Neural crest cell (in vitro differentiated cells): ENCODE measurements at places on chromosomes 6 and 20. TPM values are rescaled to one million over a fixed set of nuclear protein-coding genes. Genes with fewer than 3 reads are reported as not detected.

DNA sequence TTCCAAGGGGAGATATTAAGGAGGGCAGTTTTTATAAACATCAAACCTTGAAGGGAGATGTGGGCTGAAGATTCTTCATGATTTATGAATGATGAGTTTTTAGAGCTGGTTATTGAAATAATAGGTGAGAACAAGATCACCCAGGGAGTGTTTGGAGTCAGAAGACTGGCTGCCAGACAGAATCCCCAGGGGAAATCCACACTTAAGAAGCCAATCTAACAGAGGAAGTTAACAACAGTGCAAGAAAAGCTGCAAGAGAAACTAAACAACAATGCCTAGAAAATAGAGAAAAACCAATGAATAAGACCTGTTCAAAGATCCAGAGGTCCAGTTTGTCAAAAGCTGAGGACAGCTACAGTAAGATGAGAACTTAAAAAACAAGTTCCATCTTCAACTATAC is 167.9 kb upstream of the MAN1A1 start:
- DNase-seq = no peak

GRCh38 chr6:112153926-112154607 is 66.7 kb downstream of the FAM229B start:
- DNase-seq = no peak

DNA sequence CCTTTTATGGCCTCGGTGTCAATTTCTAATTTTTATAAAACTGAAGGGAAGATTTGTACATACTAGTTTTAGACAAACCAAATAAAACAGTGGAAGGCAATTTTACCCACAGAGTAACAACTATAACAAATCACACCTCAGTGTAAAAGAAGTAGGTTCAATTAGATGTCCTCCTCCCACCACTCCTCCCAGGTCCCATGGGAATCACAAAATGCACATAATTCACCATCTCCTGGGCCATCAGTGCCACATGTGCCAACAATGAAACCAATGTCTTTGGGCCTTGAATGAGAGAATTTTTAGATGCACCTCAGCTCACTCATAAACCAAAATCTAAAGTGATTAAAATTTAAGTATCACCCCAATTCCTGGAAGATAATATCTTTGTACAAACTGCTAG is 267.8 kb downstream of the BTBD9 start:
- DNase-seq = no peak

- DNase-seq = no peak
These were observed 418.4 kb downstream of the CD109 start for GRCh38 chr6:74114428-74114827.

- DNase-seq = no peak
These were observed 4.0 kb downstream of the FUCA2 start for GRCh38 chr6:143507358-143508145.

GRCh38 chr6:137896647-137897046 is 29.6 kb downstream of the TNFAIP3 start:
- no peak for DNase-seq

DNA sequence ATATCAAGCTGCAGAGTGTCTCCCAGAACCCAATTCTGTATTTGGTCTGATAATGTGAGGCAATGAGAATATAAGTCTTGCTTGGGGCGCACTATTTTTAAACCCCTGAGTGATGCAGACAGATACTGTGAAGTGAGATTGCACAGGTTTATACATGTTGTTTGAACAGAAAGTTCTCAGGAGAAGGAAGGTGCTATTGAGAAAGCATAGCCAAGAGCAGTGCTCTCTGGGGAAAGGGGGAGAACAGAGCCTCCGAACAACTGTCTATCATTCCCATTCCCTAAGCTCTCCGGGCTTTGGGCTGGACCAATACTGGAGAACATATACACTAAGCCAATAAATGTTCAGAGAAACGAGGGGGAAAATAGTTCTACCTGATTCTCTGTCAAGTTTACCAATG is 75.8 kb downstream of the PERP start:
- no peak for DNase-seq

DNA sequence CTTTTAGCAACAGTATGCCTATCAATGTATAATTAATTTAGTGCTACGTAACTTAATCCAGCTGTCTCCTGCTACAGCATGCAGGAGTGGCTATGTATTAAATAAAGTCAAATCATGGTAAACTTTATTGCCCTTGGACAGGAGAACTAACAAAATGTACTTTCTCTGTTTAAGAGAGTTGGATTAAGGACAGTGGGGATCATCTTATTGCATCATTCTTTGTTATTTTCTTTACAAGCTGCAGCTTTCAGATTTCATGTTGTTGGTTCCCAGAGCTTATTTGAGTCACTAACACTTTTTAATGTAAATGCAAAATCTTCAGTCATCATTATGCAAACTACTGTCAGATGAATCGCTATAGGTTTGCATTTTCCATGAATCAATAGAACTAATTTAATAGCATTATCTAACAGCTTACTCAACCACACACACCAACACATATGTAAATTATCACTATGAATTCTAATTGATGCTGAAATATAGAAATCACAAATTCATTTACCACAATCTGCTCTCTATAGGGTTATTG is 424.7 kb downstream of the MMUT start:
- no peak for DNase-seq

- no peak for DNase-seq
These were observed 1.8 kb upstream of the TTLL2 start for GRCh38 chr6:167323111-167323510.

DNA sequence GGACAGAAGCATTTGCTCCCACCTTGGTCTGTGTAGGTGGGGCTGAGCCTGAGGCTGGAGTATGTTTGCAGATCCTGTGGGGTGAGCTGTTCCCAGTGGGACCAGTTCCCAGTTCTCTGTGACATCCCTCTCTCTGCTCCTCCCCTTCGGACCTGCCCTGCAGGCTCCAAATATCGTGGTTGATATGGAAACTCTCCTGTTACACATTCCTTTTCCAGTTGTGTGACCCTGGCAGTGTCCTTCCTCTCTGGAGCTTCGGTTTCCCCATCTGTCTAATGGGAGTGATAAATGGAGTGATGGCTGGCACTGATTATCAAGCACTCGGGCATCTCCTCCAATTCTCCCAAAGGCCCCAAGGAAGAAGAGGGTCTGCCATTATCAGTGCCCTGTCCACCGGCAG is 15.7 kb upstream of the TGM2 start:
- DNase-seq = no peak

- no peak for DNase-seq
These were observed at the start of gene DEFB123 for GRCh38 chr20:31440012-31440659. Gene DEFB123 (plus strand): TSS chr20:31440632. CDS start chr20:31440699, 67 bp downstream.

- DNase-seq = no peak
These were observed 38.7 kb upstream of the SLC17A4 start for GRCh38 chr6:25715794-25716193.

DNA sequence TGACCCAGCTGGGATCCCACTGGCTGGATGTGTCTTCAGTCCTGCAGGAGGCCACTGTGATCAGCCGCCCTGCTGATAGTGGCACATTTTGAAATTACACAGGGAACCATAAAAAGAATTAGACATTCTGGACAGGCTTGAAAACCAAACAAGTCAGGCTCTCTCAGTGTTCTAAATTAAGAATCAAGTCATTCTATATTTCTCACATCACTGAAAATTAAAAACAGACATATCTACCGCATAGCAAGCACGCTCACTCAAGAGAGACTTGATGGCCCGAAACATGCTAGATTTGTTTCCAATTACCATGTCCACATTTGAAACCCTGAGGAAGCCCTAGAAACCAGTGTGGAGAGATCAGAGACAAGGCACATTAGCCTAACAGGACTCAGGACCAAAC is 57.7 kb downstream of the NFATC2 start:
- DNase-seq = no peak

- no peak for DNase-seq
These were observed 5.9 kb downstream of the HCRTR2 start for GRCh38 chr6:55180258-55180657.

- no peak for DNase-seq
These were observed 74.2 kb downstream of the TAF4 start for GRCh38 chr20:61991476-61991875.

- DNase-seq = peak; percentile 77
These were observed 392.7 kb upstream of the MAN1A1 start for GRCh38 chr6:119742188-119742803.

- DNase-seq = no peak
These were observed 119.8 kb downstream of the COL12A1 start for GRCh38 chr6:75085931-75086635.

DNA sequence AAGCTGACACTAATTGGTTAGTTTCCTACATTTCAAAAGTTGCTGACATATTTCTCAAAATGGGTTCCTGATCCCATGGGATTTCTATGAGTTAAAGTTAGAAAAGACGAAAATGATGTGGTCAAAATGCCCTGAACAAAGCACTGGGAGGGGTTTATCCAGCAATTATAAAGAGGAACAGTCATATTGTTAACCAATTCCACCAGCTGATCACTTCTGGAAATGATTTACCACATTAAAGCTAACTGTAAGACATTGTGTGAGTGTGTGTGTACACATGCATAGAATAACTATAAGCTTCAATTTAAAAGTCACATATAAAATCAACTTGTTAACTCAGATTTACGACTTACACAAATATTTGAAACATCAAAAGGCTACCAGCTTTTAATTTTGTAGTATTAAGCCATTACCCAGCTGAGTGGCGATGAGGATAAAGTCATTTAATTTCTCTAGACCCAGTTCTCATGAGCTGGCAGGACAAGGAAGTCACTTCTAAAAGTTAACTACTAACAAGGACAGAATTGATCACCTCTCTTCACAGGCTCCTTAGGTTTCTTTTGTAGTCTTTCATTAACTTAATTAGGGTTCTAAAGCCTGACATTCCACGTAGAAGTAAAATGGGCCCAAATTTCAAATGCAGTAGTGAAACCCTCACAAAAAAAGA is 40.4 kb downstream of the MAN1A1 start:
- no peak for DNase-seq

DNA sequence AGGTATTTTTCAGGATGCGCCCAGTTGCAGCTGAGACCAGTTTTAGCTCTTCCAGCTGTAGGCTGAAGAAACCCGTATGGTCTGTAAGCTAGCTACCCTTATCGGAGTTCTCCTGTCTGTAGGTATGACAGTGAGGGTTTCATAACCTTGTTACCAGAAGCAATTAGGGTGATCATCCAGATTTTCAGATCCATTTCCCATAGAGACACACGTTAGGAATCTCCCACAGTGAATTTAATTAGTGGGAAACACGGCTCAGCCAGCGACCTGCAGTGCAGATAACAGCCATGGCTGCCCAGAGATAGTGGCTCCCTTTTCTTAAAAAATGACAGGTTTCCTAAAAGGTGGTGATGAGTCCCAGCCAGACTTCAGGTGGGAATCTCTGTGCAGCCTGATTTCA is 111.1 kb downstream of the BTBD3 start:
- DNase-seq = no peak

- DNase-seq = no peak
These were observed 221.5 kb downstream of the PREX1 start for GRCh38 chr20:48606172-48606840.

GRCh38 chr6:37310966-37311365 is 42.8 kb upstream of the RNF8 start:
- DNase-seq = no peak

- DNase-seq = no peak
These were observed 18.8 kb downstream of the ARHGAP18 start for GRCh38 chr6:129691043-129691640.

DNA sequence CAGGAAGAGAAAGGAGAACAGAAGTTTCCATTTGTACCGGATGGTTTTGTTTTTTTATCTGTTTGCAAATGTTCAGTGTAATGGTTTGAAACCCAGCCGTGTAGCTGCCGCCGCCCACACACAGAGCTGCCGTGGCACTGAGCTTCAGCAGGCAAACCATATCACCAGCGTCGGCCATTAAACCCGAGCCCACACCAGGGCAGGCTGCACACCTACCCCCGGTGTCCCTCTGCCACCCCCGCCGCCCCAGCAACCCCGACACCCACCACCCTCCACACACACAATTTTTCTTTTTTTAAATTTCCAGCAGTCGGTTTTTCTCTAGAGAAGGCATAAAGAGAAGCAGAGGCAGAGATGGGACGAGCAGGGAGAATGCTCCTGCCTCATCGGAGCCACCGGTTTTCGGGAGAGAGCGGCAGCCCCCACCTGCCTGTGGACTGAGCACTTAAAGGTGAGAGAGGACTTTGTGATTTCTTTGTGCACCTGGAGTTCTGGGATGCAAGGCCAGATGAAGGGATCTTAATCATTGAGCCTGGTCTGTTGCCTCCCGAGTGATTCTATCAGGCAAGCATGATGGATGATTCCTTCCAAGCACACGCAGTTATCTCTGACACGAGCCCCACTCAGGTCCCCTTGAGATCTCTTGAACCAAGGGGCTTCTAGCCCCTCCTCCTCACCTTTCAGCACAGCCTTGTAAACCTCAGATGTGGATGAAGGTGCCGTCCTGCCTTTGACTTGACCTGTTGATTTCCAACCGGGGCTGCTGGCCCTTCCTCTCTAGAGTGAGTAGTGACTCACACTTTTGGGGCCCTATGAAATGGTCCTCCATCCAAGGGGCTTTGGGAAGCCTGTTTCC is 17.5 kb upstream of the ZNF831 start:
- DNase-seq = no peak

DNA sequence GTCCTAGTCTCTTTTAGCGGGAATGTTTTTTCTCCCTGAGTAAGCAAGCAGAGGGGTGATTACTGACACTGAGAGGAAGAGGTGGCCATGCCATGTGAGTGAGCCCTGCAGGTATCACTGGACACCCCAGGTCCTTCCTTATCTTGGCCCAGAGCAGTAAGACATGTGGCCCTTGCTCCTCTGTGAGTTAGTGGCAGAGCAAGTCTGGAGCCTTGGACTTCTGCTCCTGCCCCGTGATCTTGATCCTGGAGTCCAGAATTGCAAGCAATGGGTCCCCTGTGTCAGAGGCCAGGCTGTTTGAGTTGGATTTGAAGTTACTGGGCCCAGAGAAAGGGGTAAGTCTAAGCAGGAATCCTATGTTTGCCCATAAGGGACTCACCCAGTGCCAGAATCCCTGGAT is 92.1 kb upstream of the EMILIN3 start:
- no peak for DNase-seq

DNA sequence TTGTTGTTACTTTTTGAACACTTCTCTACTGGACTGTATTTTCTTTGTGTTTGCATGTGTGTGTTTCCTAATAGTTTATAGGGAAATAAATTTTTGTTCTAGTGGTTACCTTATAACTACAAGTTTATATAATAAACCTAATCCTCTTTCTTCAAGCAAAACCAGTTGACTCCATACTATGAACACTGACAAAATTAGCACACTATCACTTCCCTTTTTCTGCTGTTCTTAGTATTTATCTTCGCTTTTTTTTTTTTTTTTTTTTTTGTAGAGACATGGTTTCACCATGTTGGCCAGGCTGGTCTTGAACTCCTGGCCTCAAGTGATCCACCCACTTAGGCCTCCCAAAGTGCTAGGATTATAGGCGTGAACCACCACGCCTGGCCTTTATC is 25.0 kb upstream of the C6orf62 start:
- DNase-seq = no peak

DNA sequence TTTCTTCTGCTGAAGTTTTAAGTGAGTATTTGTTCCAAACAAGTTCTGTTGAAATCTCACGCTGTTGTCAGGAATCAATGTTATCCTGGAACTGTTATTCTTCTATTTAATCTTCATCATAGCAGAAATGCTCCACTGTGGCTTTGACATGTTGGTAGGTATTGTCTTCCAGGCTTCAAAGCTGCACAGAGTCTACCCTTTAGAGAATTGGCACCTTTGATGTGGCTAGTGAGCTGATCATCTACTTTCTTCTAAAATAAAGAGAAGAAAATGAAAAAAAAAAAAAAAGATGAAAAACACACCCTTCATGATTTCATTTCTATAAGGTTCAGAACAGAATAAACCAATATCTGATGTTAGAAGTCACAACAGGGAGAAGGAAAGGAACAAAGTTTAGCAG is 5.8 kb upstream of the ZSCAN23 start:
- DNase-seq = no peak

The SGK2 gene
- 1.0 and 1.6 TPM in 2 replicates for total RNA-seq

The KHDC1L gene
- total RNA-seq = 1.0 TPM in 1 of 2 replicates, not detected in the other

The ZNF334 gene
- 21.0 and 21.4 TPM in 2 replicates for total RNA-seq

The TRIM31 gene
- total RNA-seq = not detected in 2 replicates

The CRISP3 gene
- not detected in 2 replicates for total RNA-seq

The FGD2 gene
- not detected in 2 replicates for total RNA-seq
